ENCODE measurements at places on chromosomes 1 and 21.

DNA sequence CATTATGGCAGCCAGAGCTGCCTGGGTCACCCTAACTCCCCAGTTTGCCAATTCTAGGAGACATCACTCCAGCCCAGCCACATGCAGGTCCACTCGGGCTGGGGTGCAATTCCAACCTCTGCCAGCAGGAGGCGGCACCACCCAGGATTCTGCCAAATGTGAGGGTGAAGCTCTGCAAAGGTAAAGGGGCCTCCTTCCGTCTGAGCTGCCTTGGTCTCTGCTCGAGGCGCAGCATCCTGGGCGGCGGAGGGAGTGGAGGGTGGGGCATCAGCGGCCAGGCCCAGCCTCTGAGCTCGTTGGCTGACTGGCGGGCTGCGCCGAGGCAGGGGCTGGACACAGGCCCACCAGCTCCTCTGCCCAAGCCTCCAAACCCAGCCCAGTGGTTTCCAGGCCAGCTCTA, 63.8 kb downstream of the ARHGEF16 start:
- DNase-seq = no peak

DNA sequence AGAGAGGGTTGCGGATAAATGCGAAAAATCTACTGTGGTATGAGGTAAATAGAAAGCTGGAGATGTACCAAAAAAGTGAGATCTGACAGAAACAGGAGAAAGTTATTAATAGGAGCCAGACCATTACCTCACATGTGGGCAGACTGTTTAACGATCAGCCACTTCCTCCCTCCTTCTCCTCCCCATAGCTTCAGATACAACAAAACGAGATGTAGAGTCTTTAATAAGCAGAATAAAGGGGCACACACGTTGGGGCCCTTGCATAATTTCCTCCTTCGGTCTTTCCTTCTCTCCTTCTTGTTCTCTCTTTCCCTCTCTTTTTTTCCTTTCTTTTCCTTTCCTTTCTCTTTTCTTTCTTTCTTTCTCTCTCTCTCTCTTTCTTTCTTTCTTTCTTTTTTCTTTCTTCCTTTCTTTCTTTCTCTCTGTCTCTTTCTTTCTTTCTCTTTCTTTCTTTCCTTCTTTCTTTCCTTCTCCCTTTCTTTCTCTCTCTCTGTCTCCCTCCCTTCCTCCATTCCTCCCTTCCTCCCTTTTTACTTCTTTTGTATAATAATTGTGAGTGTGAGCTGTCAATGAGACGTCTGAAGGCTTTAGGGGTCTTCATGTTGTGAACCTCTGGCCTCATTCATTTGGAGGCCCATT, 242.1 kb downstream of the GRIK1 start:
- DNase-seq = no peak

DNA sequence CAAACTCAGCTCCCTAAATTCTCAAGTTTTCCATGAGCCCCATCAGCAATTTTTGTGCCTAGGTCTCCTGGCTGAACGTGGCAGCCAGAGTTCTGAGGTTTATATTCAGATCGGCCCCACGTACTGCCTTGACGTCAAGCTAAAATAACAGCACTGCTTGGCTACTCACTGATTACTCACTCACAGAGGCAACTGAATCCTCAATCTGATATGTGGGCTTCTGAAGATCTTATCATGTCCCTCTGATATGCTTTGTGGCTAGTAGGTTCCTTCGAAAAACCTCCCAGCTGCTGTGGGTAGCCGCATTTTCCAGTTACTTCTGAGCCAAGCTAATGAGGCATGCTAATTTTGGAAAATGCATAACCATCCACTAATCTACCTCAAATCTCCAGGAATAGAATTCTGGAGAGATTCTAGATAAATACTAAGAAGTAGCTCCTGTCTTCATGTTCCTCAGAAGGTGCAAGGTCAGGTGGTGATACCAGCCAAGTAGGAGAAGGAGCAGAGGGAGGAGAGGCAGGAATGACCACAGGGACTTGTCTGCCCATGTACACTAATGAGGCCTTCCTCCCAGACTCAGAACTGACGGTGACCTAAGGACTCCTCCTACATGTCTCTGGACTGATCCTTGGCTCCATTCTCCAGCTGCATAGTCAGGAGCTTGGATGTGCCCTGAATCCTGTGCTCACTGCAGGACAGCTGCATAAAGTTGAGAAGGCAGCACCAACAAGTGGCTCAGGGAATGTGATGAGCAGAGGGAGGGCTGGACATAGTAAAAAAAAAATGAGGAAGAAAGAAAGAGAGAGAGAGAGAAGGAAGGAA, 263.7 kb downstream of the TNR start:
- no peak for DNase-seq

- DNase-seq = no peak
Measured at GRCh38 chr1:18651713-18652112, 21.1 kb downstream of the PAX7 start.

GRCh38 chr1:20259646-20260045, 31.0 kb upstream of the VWA5B1 start:
- no peak for DNase-seq

- no peak for DNase-seq
Measured at GRCh38 chr1:112698366-112699310, 8.3 kb downstream of the RHOC start.

DNA sequence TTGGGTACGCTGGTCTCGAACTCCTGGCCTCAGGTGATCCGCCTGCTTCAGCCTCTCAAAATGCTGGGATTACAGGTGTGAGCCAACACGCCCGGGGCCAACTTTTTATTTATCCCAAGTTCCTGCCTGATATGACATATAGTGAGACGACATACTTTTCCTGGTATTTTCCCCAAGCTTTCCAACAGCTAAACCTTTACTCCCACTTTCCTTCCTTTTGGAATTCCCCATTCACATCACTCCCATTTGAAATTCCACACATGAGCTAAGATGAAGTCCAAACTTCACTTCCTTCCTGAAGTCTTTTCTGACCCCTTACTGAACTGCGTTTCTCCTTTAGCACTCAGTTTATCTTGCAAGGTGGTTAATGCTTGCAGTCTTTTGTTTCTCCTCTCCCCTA, 64.1 kb downstream of the S1PR1 start:
- no peak for DNase-seq

DNA sequence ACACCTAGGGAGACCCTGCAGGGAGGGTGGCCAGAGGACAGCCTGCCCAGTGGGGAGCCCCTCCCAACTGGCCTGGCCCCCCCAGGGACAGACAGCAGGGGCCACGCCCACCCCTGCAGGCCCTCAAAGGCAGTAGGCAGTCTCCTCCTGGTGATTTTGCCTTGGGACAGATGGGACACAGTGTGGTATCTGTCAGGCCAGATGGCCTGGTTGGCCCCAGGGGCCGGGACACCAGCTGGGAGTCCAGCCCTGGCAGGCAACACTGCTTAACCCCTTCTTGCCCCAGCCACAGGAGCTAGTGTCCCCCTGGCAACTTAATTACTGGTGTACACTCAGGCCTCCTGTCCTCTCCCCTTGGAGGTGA, 17.8 kb downstream of the IFFO2 start:
- DNase-seq = no peak

- DNase-seq = no peak
Measured at GRCh38 chr1:34871443-34872132, 12.0 kb upstream of the SMIM12 start.

- DNase-seq = no peak
Measured at GRCh38 chr21:45074048-45074817, at the start of gene ADARB1. Gene ADARB1 (plus strand): TSS chr21:45074580. CDS start chr21:45171657, 97,077 bp downstream.

- DNase-seq = no peak
Measured at GRCh38 chr1:180040034-180040433, 85.4 kb downstream of the CEP350 start.

DNA sequence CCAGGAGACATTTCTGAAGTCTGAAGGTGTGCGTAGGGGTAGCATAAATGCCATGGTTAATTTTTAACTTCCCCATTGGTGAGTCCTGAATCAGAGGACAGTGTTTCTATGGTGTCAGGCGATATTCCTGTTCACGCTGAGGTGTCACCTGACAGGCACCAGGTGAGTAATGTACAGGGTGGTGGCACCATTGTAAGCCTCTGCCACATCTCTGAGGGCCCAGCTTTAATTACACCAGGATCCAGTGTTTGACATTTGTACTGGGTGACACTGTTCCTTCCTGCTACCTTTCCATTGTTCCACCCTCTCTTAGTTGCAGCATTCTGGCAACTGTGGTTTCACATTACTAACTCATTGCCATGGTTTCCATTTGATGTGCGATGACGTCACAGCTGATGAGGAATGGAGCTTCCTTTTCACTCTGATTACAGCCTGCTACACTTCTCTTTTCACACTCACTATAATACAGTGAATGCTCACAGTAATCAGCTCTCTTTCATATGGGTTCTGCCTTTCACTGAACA, 40.6 kb upstream of the MARK1 start:
- no peak for DNase-seq

GRCh38 chr1:90318431-90318830, 323.5 kb downstream of the ZNF326 start:
- DNase-seq = no peak

- no peak for DNase-seq
Measured at GRCh38 chr1:156608981-156609380, 7.7 kb upstream of the GPATCH4 start.

DNA sequence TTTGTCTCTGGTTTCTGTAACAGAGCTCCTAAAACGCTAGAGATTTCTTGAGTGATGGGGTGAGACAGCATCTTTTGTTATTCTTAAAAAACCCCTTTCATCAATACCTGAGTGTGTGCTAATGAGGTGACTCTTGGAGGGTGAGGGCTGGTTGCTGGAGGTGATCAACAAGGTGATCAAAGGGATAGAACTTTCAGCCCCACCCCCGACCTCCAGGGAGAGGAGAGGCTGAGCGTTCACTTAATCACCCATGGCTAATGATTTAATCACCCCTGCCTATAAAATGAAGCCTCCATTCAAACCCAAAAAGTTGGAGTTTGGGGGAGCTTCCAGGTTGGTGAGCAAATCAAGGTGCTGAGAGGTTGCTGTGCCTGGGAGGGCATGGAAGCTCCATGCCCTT, 175.4 kb downstream of the SLC35F3 start:
- no peak for DNase-seq

GRCh38 chr1:198019126-198019525, 102.0 kb downstream of the LHX9 start:
- no peak for DNase-seq

- DNase-seq = no peak
Measured at GRCh38 chr1:241308471-241308870, 48.5 kb downstream of the RGS7 start.

GRCh38 chr21:39346206-39346605, 2.7 kb downstream of the HMGN1 start:
- no peak for DNase-seq

GRCh38 chr1:208933984-208934525, 649.5 kb upstream of the CAMK1G start:
- no peak for DNase-seq

GRCh38 chr1:93180723-93181613, at the start of gene CCDC18:
Gene CCDC18 (plus strand): TSS chr1:93180724. CDS start chr1:93183362, 2,638 bp downstream.
- DNase-seq = no peak

DNA sequence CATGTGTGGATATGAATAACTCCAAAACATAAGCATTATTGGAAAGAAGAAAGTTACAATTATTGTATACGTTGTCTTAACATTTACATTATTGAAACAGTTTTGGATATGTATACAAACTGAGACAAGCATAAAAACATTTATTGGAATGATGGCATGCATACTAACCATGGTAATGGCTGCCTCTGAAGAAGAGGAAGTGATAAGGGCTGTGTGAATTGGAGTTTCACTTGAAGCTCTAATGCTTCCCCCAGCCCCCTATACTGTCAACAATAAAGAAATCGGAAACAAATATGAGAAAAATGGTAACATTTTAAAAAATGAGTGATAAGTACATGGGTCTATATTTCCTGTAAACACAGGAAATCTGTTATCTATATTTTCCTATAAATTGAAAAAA, 367.7 kb upstream of the DPYD start:
- DNase-seq = no peak

DNA sequence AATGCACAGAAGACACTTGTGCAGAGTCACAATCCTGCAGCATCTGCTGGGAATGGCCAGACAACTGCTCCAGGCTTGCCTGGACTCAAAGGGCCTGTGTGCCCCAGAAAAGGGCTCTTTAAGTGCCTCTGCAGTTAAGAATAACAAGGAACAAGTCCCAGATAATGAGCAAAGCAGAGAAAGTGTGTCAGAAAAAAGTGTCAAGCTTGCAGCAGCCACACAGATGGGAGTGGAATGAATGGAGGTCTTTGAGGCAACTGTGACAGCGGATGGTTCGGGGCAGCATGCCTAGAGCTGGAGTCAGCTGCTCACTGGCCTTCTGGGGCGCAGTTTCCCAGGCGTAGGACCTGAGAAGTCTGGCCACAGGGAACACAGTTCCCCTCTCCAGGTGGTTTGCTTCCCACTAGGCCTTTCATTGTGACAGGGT, 5.1 kb downstream of the PARP1 start:
- DNase-seq = no peak

- DNase-seq = no peak
Measured at GRCh38 chr1:164971391-164971790, 385.1 kb downstream of the LMX1A start.

GRCh38 chr1:62687421-62687902, 724 bp downstream of the DOCK7 start:
- DNase-seq = peak; percentile 10

DNA sequence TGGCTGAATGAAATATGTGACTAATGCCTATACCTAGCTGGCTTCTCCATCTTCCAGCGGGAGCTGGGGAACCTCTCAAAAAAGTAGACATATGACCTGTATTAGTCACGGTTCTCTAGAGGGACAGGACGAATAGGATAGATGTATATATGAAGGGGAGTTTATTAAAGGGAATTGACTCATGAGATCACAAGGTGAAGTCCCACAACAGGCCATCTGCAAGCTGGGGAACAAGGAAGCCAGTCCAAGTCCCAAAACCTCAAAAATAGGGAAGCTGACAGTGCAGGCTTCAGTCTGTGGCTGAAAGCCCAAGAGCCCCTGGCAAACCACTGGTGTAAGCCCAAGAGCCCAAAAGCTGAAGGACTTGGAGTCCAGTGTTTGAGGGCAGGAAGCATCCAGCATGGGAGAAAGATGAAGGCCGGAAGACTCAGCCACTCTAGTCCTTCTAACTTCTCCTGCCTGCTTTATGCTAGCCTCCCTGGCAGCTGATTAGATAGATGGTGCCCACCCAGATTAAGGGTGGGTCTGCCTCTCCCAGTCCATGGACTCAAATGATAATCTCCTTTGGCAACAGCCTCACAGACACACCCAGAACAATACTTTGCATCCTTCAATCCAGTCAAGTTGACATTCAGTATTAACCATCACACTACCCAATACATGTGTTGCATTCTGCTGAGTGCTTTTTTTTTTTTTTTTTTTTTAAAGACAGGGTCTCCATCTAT, 19.6 kb downstream of the OLIG1 start:
- peak; percentile 16 for DNase-seq

DNA sequence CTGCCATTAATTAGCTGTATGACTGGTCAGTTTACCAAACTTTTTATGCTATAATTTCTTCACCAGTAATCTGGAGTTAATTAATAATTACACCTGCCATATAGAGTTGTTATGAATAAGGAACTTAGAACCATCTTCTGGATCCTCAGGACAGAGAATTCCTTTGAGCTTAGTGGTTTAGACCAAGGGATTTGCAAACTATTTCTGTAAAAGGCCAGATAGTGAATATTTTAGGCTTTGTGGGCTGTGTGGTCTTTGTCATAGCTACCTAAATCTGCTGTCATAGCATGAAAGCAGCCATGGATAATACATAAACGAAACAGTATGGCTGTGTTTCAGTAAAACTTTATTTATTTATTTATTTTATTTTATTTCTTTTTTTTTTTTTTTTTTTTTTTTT, 9.0 kb downstream of the TIMM17A start:
- no peak for DNase-seq

GRCh38 chr21:19692231-19692630, 1288.6 kb upstream of the TMPRSS15 start:
- DNase-seq = no peak
